ENCODE measurements at places on chromosomes 16 and 17.

GRCh38 chr17:15303851-15304250 lies 37.5 kb downstream of the TEKT3 start:
- no peak overlapping the region for H3K27ac ChIP-seq
- peaks cover 8% of the 10 kb centered on the region for H3K4me1 ChIP-seq
- DNase-seq = no peak
- no peaks in the 10 kb centered on the region for H3K36me3 ChIP-seq

DNA sequence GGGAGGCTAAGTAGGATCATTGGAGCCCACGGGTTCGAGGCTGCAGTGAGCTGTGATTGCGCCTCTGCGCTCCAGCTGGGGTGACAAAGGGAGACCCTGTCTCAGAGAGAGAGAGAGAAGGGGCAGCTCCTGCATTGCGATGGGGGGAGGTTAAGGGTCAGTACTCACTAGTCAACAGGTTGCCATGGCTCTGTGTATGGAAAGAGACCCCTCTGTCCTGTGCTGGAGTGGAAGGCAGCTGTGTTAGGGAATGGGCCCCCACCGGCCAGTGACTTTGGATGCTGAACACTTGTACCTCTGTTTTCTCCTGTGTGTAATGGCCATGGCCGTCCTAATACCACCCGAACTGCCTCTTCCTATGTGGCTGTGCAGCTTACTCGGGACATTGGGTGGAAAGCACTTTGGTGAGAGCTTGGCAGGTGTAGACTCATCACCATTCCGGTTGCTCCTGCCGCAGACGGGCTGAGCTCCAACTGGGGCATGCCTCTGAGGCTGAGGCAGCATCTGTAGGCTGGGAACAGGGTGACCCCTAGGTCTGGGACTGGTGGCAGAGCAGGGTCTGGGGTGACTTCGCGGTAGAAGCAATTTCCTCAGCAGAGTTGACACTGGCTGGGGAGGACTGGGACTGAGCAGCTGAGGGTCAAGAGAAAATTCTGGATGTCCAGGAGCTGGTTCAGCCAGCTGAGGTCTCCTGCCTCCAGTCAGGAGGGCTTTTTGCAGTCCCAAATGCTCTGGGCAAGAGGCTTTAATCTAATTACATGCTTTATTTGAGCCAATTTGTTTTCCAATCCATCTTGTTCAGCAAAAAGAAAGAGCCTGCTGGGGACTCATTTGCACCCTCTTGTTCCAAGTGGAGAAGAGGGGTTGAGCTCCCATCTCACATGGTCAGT lies 184.5 kb downstream of the NTN1 start:
- H3K4me1 ChIP-seq = peaks cover 21% of the 10 kb centered on the region
- no peak for DNase-seq
- no peak overlapping the region for H3K27ac ChIP-seq
- H3K4me3 ChIP-seq = no peak overlapping the region

- no peaks in the 10 kb centered on the region for H3K36me3 ChIP-seq
- no peaks in the 10 kb centered on the region for H3K4me1 ChIP-seq
- no peak overlapping the region for H3K27ac ChIP-seq
- peaks cover 3% of the 10 kb centered on the region for H3K27me3 ChIP-seq
Measured at GRCh38 chr17:69625474-69625873, 211.0 kb downstream of the MAP2K6 start.

DNA sequence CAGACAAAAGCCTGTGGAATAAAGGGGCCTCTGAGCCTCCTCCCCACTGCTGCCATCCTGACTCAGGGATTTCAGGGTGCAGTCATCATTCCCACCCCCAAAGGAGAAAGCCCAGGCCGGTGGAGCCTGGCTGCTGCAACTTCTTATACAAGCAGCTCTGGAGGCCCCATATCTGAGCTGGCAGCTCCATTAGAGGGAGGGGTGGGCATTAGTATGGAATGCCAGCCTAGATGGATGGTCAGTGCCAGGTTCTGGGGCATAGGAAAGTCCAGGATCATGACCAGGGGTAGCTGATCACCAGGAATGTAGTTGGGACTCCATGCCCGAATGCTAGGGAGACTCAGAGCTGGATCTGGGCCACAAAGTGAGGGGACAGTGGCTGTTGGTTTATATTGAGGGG lies 581.0 kb downstream of the KCNJ18 start:
- no peaks in the 10 kb centered on the region for H3K36me3 ChIP-seq
- no peaks in the 10 kb centered on the region for H3K27me3 ChIP-seq
- no peak overlapping the region for H3K4me3 ChIP-seq
- no peaks in the 10 kb centered on the region for H3K4me1 ChIP-seq
